Activated CD4-positive, CD25-positive, alpha-beta regulatory T cell treated with anti-CD3 and anti-CD28 coated beads, Interleukin-2, amount 50 U/mL, for 24 hours (primary cell): ENCODE measurements at places on chromosomes 6 and 20.
A peak's percentile ranks its signal among the peaks of the same experiment; 100 is the strongest.

DNA sequence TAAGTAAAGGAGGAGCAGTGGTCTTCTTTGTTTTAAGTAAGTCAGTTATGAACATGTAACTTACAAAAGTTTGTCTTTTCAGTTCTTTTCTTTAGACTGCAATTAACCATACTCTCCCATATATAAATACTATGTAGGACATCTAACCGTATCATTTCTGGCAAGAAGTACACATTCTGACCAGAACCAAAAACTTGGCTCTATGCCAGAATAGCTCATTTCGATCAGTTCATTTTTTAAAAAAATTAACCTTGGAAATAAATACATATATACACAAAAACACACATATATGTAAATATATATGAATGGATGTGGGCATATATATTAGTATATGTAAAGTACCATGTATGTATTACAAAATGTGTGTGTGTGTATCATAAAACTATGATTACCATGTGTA, 145.0 kb downstream of the PHACTR1 start:
- no peak for ATAC-seq

DNA sequence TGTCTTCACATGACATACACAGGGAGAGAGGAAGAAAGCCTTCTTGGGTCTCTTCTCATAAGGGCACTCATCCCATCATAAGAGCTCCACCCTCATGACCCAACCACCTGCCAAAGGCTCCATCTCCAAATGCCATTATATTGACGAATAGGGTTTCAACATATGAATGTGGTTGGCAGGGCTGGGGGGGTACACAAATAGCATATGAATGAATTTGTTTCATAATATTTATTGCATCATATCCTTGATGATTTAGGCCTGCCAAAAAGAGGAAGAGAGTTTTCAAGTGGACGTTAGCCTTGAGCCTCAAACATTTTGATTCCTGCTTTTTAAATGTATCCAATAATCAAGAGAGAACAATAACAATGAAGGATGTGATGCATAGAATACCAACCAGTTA, 26.2 kb upstream of the OPRM1 start:
- ATAC-seq: no peak

DNA sequence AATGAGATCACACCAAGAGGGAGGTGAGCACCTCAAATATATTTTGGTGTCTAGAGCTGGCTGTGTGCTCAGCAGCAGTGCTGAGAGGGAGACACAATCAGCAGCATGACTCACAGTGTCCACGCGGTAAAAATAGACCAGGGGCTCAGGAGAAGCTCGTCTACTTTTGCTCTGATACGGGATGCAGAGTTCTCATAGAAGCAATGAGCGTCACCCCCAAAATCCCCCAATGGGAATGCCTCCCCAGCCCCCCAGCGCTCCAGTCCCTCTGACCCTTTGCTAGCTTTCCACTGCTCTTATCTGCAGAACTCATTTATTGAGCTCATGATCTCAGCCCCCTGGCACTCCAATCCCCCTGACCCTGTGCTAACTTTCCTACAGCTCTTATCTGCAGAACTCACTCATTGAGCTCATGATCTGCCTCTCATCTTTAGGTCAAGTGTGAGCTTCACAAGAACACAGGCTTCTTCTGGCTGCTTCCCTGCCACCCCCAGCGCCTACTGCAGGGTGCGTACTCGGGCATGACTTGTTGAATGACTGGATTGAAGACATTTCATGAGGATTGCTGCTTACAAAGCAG, 34.0 kb downstream of the SYNDIG1 start:
- ATAC-seq: no peak

GRCh38 chr6:72248621-72249020, 362.3 kb downstream of the RIMS1 start:
- ATAC-seq: no peak

DNA sequence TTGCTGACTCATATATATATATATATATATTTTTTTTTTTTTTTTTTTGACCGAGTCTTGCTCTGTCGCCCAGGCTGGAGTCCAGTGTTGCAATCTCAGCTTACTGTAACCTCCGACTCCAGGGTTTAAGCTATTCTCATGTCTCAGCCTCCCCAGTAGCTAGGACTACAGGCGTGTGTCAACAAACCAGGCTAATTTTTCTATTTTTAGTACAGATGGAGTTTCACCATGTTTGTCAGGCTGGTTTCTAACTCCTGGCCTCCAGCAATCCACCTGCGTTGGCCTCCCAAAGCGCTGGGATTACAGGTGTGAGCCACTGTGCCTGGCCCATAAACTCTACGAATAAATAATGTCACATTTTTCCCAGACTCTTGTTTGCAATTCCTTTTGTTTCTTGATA, 4.8 kb downstream of the LRP11 start:
- ATAC-seq: no peak

DNA sequence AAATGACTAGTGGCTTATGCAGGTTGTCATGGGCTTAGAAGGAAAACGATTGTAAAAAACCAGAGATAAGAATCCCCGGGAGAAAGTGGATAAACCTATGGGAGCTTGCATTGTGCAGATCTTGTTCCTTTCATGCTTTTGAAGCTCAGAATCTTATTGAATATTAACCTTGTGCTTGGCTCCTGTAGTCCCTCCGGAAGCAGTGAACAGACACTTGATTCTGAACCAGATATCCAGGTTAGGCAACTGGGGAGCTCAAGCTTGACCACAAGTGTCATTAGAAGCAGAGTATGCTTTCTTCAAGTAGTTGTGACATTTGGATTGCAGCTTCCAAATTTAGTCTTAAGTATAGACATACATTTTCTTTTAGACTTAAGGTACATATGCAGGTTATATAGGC, 212.6 kb upstream of the MOCS1 start:
- ATAC-seq: no peak

DNA sequence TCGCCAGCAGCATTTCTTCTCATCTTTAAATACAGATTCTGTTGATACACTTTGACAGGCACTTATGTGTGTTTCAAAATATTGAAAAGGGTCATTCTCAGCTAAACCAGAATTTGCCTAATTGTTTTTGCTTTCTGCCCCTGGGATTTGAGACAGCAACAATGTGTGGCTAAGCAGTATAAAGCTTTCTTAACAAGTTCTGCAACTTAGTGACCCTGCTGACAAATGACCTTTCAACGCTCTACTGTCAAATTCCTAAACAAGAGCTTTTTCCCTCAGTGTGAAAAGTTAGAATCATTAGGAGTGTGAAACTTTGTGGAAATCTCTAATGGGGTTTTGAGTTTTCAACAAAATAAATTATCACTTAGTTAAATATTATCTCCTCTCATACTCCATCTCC, 414.6 kb downstream of the RFPL4B start:
- no peak for ATAC-seq

- no peak for ATAC-seq
These were observed 23.1 kb upstream of the SMOC2 start for GRCh38 chr6:168417679-168418557.

DNA sequence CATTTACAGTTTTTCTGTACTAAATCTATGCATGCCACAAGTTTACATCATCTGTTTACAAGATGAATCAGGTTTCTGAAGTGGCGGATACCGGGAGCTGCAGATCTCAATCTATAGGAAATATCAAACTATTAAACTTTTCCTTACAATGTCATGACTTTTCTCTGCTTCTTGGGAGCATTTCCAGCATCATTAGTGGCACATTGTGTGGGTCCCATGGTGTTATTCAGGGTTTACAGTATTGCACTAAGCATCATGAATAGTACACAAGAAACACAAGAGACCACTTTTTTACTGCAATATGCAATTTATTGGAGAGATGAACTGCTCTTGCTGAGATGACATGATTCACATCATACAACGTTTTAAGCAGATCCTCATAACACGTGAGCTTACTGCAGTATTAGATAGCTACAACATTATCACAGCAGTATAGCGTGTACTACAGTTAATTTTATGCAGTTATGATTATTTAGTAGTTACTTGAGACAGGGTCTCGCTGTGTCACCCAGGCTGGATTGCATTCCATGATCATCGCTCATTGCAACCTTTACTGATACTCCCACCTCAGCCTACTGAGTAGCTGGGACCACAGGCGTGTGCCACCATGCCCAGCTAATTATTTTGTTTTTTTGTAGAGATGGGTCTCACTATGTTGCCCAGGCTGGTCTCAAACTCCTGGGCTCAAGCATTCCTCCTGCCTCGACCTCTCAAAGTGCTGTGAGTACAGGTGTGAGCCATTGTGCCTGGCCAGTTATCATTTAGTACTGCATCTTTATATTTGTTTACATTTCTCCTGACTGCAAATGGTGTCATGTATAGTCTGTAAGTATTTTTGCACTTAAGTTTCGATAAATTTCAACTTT, 18.4 kb downstream of the BLTP3A start:
- no peak for ATAC-seq

DNA sequence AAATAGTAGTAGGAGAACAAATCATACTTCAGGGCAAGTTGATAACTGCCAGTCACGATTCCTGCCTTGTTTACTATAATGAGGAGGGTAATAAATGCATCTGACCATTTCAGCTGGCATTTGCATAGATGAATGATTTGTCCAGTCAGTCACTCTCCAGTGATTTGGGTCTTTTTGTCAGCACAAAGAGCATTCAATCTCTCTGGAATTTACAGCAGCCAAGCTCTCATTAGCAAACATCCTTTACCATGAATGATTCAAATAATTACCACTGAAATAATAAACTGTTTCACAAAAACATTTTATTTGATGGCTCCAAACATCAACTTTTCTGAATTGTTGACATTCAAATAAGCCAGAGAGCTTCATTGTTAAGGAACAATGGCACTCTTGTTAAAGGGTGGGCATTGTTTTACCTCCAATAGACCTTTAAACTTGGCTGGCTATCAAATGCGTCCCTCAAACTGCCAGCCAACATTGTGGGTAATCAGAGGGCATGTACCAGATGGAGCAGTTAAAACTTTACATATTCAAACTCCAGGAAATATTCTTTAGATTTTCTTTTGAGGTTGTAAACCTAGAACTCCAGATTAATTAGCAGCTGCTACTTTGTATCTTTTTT, 30.0 kb upstream of the FBXL4 start:
- ATAC-seq: no peak

DNA sequence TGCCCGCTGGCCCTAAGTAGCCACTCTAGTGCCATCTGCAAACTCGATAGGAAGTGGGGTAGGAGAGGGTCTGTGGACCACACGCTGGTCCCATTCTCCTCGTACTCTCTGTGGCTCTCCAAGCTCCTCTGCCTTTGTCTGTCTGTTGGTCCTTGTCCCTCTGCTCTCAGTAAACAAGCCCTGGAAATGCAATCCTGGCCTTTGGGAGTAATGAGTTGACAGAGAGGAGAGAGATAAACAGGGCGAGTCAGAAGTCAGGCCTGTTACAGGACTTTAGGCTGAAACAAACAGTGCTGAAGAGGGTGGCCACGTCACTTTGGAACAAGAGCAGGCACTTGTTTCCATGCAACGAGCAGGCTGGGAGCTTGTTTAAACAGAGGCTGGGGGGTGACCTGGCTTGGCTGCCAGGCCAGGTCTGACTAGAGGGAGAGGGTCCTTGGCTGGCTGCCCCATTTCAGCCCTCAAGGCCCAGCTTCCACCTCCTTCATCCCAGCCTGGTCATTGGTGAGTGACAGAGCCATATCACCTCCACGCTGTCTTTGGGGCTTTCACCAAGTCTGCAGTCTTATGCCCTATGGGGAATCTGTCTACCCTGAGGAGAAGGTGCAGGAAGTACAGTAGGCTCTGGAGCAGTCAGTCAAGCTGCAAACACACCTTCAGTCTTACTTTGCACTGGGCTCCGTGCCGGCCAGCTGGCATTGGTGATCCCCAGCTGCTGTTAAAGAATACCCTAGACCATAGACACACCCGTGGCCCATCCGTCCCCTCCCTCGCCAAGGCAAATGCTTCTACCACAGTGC, 22.6 kb downstream of the FOXP4 start:
- no peak for ATAC-seq

DNA sequence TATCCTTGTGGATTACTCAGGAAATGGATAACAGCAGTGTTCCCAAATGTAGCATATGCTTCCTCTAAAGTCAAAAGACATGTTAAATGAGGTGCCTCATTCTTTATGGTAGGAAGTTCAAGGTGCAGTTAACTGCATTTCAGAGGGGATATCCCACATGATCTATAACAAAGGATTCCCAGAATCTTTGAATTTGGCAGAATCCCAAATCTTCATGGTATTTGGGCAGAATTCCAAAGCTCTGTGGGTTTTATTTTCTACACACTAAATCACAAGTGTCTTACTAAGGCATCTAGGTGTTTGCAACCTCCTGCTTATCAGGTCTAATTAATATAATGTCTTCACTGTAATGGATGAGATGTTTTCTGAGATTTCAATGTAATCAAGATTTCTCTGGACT, 364.3 kb upstream of the MAN1A1 start:
- ATAC-seq: no peak

DNA sequence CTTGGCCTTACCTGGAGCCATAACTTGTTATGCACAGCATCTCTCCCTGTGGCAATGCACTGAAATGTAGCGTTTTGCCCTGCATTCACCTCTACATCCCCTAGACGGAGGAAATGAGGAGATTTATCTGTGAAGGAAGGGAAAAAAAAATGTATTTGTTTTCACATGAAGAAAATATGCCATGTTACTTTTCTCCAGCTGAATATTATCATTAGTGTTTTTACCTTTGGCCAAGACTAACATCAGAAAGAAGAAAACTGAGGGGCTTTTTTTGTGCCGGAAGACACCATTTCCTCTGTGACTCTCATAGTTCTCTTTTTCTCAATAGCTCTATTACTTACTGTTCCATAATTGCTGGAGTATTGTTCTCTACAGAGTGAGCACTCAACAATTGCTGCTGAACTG, 280.4 kb downstream of the PTPRK start:
- no peak for ATAC-seq

- no peak for ATAC-seq
These were observed 370.0 kb upstream of the SULF2 start for GRCh38 chr20:48155268-48155667.

DNA sequence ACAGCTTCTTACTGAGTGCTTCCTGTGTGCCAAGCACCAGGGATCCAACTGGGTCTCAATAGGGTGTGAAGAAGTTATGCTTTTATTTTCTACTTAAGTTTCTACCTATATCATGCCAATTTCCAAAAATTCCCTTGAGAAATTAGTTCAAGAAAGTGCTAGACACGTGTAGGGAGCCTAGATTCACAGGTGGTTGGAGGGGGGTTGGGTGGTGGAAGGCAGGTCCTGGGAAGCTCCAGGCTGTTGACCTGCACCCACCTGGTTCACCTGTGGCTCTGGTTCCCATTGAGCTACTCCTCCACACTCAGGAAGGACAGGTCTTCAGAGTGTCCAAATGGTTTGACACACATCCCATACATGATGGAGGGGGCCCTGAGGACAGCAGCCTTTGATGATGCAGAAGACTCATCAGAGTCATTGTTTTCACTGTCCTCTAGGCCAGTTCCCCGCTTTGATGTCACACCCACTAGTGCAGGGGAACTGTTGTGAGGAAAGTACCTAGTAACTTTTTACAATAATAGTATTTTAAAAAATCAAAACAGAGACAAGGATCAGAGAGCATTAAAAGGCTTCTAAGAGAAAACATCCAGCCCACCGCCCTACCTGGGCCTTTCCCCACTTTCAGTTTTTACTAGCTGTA, 39.8 kb upstream of the MYL9 start:
- peak; percentile 88 for ATAC-seq

- peak; percentile 75 for ATAC-seq
These were observed 179.3 kb downstream of the CARMIL1 start for GRCh38 chr6:25458485-25458884.
